CD8-positive, alpha-beta T cell (primary cell): ENCODE measurements at places on chromosomes 11 and 22.

- no peak for DNase-seq
Measured at GRCh38 chr11:68077617-68078582, 39.1 kb downstream of the TCIRG1 start.

DNA sequence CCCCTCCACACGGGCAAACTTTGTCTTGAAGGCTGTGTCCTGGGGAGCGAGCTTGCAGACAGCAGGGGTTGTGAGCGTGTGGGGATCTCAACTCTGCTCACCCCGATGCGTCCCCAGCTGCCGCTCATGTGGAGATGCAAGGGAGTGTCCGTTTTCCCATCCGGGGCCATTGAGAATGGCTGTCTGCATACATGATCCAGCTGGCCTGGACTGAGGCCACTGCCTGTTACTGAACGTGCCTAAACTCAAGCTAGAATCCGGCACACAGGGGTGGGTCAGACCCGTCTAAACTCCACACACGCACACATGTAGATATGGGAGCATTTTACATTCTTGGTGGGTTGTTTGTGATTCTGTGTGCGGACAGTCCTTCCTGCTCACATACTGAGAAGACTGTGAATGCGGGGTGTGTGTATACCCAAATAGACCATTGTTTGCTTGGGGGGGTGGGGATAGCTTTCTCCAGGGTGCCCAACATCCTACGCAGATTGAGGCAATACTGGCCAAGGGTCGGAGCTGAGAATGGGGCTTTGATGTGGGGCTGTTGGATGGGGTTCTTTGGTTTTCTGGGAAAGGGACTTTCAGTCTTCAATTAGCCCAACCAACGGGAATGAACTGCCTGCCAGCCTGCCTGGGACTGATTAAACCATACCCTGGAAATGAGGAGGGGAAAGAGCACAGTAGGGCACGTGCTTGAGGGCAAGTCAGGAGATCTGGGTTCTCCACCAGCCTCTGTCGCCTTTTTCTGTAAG is 60.4 kb downstream of the ST3GAL4 start:
- no peak for DNase-seq

DNA sequence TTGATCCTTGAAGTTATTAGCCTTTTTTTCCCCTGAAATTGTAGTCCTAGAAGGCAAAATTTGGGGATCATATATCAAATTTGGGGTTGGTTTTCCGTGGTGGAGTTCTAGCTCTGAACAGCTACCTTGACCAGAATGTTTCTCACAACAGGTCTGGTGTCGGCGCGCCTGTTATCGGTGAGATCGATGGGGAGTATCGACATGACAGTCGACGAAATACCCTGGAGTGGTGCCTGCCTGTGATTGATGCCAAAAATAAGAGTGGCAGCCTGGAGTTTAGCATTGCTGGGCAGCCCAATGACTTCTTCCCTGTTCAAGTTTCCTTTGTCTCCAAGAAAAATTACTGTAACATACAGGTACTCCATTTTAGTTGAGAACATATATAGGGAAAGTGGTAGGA is 9.9 kb upstream of the PHLDB1 start:
- DNase-seq = no peak

GRCh38 chr11:854601-855329 is 12.1 kb downstream of the TSPAN4 start:
- DNase-seq = no peak

- peak; percentile 30 for DNase-seq
Measured at GRCh38 chr11:121194731-121195596, 93.9 kb downstream of the TECTA start.

- peak; percentile 47 for DNase-seq
Measured at GRCh38 chr22:22954656-22955055, 67.0 kb downstream of the IGLL5 start.

DNA sequence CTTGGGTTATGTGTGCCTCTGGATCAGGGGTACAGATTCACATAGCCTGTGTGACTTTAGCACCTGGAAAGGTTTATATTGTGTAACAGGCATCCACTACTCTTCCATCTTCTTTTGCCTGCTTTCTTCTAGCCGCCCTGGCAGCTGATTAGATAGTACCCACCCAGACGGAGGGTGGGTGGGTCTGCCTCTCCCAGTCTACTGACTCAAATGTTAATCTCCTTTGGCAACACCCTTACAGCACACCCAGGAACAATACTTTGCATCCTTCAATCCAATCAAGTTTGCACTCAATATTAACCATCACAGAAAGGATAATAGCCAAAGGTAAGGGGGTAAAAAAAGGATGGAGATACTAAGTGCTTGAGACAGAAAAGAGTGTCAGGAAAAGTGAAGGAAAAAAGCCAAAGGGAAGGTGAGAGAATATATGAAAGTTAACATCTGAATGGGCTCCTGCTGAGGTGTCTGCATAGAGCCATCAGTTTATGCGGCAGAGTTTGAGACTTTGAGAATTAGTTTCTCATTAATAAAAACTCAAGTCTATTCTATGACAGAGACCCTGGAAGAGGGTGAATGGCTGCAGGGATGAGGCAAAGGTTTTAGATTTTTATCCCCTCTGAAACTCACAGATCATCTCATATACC is 2.6 kb upstream of the OR51B6 start:
- DNase-seq = no peak

GRCh38 chr11:121844016-121844415 is 272.0 kb downstream of the BLID start:
- DNase-seq = no peak

GRCh38 chr11:100151944-100152343 is 535.1 kb upstream of the ARHGAP42 start:
- no peak for DNase-seq

DNA sequence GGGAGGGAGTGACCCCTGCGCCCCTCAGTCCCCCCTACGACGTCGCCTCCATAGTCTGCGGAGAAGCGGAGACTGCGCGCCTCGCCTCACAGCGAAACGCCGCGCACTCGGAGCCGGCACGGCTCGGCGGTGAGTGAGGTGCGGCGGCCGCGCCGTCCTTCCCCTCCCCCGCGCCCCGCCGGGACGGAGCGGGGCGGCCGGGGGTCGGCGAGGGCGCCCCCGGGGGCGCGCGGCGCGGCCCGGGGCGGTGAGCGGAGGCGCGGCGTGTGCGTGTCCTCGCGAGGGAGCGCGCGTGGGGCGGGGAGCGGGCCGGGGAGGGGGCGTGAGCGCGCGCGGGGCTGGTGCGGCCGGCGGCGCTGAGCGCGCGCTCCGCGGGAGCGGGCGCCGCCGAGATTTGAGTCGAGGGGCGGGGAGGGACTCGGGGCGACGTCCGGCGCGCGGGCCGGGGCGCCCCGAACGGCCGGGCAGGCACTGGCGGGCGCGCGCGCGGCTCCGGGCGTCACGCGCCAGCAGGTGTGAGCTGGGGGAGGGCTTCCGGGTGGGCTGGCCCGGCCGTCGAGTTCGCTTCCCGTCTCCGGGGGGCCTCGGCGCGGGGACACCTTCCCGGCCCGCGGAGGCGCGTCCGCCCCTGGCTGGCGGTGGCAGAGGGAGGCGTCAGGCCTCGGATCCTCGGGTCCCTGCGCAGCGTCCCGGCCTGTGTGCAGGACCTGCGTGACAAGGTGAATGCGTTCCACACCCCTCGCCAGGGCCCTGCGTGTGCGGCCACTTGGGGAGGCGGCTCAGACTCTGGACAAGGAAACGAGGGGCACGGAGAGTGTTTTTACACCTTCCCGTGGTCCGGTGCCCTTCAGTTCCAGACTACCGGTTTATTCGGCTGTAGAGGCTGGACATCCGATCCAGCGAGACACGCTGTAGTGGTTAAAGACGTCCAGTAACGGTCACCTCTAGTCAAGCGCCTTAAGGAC is 50.4 kb downstream of the FAM83F start:
- DNase-seq = peak; percentile 76

GRCh38 chr11:36383195-36383594 is 87.1 kb downstream of the PRR5L start:
- DNase-seq = no peak

DNA sequence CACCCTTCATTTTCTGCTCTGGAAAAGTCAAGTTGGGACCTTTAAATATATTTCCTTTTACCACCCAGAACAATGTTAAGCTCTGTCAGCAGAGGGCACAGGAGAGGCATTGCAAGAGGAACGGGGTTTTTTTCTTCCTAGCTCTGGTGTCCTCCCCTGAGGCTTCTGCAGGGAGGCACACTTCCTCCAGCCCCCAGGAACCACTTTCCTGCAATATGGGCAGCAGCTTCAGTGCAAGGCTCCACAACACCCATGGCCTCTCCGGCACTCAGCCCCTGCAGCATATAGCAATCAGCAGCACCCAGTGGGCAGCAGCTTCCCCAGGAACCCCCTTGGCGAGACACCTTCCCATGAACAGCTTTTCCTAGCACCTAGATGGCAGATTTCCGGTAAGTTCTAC is 101.4 kb downstream of the SYT9 start:
- no peak for DNase-seq

DNA sequence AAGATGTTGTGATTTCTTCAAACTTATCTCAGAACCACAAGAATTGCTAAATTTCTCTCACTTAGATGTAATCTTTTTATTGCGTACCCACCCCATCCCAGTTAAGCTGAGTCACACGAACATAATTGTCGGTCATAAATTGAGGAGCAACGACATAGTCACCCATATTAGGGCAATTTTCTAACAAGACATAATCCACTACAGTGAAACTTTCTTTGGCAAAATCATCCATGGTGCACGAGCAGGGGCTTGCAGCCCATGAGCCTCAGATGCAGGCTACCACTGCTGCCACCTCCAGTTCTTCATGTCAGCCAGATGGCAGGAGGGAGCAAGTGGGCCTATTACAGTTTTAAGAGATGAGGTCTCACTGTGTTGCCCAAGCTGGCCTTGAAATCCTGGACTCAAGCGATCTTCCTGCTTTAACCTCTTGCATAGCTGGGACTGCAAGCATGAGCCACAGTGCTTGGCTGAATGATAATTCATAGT is 70.3 kb upstream of the GRK2 start:
- DNase-seq = no peak

DNA sequence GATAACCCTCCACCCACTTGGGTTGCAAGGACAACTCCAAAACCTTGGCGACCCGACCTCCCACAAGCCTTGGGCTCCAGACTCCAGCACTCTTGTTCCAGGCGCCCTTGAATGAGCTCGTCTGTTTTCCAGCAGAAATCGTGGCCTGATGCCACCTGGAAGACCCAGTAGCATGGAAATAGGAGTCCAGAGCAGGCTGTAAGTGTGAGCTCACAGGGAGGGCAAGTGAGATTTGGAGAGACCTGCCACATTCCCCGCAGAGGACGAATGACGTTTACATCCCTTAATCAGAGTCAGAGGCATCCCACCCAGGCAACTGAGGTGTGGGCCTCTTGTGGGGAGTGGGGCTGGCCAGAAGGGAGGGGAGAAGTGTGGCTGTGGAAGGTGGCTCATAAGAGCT is 71.9 kb downstream of the LDLRAD3 start:
- DNase-seq = no peak

DNA sequence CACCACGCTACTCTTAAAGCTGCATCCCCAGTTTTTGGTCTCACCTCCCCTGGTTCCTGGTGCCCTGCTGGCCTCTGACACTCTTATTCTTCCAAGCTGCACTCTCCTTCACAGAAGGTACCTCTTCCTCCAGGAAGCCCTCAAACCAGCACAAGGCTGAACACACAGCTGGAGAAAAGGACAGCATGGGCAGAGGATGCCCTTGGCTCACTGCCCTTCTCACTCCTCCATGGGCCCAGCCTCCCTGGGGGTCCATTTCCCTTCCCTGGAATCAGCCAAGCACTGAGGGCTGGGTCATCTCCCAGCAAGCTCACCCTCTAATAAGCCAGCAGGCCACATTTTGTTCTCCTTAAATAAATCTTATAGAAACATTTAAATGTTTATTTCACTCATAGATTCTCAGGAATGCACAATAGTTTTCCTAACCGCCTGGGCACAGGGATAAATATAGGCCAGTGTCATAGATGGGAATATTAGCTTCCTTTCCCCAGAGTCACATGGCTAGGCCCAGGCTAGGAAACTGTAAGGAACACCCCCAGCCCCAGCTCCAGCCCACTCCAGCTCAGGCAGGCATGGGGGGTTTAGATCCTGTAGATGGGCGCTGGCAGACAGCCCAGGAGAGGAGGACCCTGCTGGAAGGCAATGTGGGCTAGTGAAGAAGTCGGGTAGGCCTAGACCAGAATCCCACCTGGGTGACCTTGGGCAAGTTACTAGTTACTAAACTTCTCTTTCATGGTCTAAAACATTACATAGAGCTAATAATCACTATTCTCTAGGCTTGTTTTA is 51.5 kb downstream of the IRAG1 start:
- DNase-seq = no peak

- DNase-seq = no peak
Measured at GRCh38 chr11:14554959-14555358, 34.8 kb upstream of the PSMA1 start.

DNA sequence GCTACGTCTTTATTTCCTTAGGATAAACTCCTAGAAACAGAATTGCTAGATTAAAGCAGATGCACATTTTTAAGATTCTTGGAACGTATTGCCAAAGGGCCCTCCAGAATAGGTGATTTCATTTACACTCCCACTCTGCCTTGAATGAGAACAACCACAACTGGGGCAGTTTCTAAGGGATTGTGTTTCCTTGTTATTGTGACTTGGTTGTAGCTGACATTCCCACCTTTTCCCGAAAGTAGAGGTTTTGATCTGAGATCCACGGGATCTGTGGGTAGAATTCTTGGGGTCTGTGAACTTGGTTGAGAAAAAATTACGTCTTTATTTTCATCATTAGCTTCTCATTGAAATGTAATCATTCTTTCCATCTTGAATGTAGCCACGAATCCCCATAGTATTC is 21.5 kb downstream of the LRRC32 start:
- DNase-seq = no peak

DNA sequence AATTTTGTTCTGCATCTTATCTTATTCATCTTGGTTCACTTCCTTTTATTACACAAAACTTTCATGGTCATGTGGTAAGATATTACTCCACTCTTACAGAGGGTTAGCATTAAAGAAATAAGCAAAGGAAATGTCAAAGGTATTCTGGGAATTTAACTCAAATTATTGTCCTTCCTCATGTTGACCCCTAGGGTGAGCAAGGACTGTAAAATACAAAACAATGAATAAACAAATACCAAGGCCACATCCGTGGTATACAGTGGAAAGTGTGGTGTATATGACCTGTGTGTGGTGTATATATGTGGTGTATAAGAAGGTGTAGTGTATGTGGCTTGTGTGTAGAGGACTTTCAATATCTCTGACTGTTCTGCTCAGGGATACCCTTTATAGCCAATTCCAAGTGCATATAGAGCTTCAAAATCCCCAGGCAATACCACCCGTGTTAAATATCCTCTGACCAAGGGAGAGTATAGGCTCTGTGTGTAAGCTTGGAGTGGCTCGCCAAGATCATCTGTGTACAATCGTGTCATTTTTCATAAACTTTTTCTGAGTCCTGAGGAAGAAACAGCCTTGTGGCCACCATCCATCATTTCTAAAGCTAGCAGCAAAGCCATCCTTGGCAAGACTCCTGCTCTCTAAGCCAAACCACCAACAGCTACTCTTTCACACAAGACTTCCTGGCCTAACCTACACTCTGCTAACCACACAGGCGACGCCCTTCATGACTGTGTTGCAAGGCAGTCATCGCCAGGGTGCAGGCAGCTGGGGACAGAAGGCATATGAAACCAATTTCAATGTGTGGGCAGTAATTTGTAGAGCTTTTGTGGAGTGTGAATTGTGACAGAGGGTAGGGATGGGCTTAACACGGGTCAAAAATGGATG is 548.0 kb downstream of the ETS1 start:
- DNase-seq = peak; percentile 94
